ENCODE measurements at places on chromosomes 6 and 20.

DNA sequence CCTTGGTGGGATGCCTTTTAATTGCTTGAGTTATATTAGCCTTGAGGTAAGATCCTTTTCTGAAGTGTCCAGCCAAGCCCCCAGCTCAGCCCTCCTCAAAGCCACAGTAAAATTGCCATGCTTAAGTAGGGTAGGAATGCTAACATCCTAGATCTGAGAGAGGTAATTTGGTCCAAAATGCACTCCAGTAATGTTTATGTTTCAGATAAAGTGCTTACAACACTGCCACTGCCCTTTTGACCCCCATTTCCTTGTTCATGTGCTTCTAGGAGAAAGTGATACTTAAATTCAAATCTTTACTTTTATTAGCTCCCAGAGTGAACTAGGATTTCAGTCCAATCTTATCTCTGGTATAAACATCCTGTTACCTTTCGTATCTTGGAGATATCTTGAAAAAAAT lies 318.0 kb downstream of the BMP2 start:
- no peaks in the 10 kb centered on the region for H3K36me3 ChIP-seq
- H3K27me3 ChIP-seq, result no peaks in the 10 kb centered on the region
- no peak overlapping the region for H3K4me3 ChIP-seq

DNA sequence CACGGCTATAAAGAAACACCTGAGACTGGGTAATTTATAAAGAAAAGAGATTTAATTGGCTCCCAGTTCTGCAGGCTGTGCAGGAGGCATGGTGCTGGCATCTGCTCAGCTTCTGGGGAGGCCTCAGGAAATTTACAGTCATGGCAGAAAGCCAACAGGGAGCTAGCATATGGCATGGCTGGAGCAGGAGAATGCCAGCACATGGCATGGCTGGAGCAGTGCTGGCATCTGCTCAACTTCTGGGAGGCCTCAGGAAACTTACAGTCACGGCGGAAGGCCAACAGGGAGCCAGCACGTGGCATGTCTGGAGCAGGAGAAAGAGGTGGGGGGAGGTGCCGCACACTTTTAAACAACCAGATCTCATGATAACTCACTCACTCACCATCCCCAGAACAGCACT lies 32.5 kb upstream of the DACT2 start:
- H3K27me3 ChIP-seq, result peaks cover 88% of the 10 kb centered on the region
- H3K4me3 ChIP-seq, result no peak overlapping the region
- no peak for DNase-seq
- no peaks in the 10 kb centered on the region for H3K36me3 ChIP-seq

GRCh38 chr20:24631173-24631505 lies 161.7 kb downstream of the SYNDIG1 start:
- H3K36me3 ChIP-seq, result no peaks in the 10 kb centered on the region
- no peak for DNase-seq
- H3K4me3 ChIP-seq, result no peak overlapping the region
- H3K27ac ChIP-seq, result no peak overlapping the region

DNA sequence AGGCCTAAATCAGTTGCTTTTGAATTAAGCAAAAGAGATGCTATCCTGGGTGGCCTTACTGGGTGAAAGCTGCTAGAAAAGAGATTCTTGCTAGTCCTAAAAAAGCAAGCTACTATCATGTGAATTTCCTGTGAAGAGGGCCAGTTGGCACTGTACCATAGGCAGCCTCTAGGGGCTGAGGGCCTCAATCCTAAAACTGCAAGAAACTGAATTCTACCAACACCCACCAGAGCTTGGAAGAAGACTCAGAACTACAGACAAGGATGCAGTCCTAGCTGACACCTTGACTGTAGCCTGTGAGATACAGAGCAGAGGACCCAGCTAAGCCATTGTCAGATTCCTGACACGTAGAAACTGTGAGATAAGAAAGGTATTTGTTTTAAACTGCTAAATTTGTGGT lies 24.5 kb downstream of the CLIC5 start:
- H3K4me3 ChIP-seq, result no peak overlapping the region
- H3K27ac ChIP-seq, result no peak overlapping the region
- H3K4me1 ChIP-seq, result no peaks in the 10 kb centered on the region
- no peaks in the 10 kb centered on the region for H3K27me3 ChIP-seq
- H3K36me3 ChIP-seq, result no peaks in the 10 kb centered on the region
- no peak for DNase-seq

GRCh38 chr20:62885046-62885895 lies 23.6 kb upstream of the TCFL5 start:
- no peak for DNase-seq
- peaks cover 17% of the 10 kb centered on the region for H3K36me3 ChIP-seq
- no peak overlapping the region for H3K4me3 ChIP-seq
- no peaks in the 10 kb centered on the region for H3K27me3 ChIP-seq
- no peak overlapping the region for H3K27ac ChIP-seq

GRCh38 chr6:148583631-148584030 lies 163.2 kb upstream of the UST start:
- H3K4me1 ChIP-seq, result no peaks in the 10 kb centered on the region
- H3K27me3 ChIP-seq, result peaks cover 30% of the 10 kb centered on the region
- no peak for DNase-seq
- H3K36me3 ChIP-seq, result no peaks in the 10 kb centered on the region
- no peak overlapping the region for H3K4me3 ChIP-seq

- no peak overlapping the region for H3K4me3 ChIP-seq
- no peaks in the 10 kb centered on the region for H3K4me1 ChIP-seq
Measured at GRCh38 chr6:107871976-107872375, 47.9 kb upstream of the SCML4 start.

GRCh38 chr6:95572098-95572497 lies 5.2 kb upstream of the MANEA start:
- no peak overlapping the region for H3K4me3 ChIP-seq
- H3K27ac ChIP-seq, result no peak overlapping the region
- H3K4me1 ChIP-seq, result peaks cover 19% of the 10 kb centered on the region
- H3K36me3 ChIP-seq, result no peaks in the 10 kb centered on the region
- no peak for DNase-seq
- H3K27me3 ChIP-seq, result no peaks in the 10 kb centered on the region

GRCh38 chr20:16301986-16302385 lies 271.3 kb downstream of the KIF16B start:
- no peaks in the 10 kb centered on the region for H3K36me3 ChIP-seq
- H3K4me3 ChIP-seq, result no peak overlapping the region
- DNase-seq, result no peak
- H3K27me3 ChIP-seq, result no peaks in the 10 kb centered on the region
- no peak overlapping the region for H3K27ac ChIP-seq
